ENCODE measurements at places on chromosomes 2 and 18.

DNA sequence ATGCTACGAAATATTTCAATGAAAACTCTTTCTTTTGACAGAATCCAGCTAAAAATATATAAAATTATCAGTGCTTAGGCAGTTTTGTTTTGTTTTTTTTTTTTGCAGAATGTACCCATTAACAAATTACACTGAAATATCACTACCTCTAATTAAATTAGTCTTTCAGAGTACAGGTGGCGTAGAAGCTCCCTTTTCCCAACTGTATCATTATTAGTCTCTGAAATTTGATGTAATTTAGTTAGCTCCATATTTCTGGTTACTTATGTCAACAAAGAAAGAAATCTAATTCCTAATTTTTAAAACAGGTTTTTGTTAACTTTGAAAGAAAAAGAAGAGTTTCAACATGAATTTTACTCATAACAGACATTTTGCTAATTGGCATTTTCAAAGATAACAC is 149.2 kb downstream of the CDH2 start:
- no peak overlapping the region for H3K27ac ChIP-seq
- H3K36me3 ChIP-seq, result no peaks in the 10 kb centered on the region
- no peak overlapping the region for H3K4me3 ChIP-seq
- no peak for DNase-seq
- no peaks in the 10 kb centered on the region for H3K27me3 ChIP-seq

DNA sequence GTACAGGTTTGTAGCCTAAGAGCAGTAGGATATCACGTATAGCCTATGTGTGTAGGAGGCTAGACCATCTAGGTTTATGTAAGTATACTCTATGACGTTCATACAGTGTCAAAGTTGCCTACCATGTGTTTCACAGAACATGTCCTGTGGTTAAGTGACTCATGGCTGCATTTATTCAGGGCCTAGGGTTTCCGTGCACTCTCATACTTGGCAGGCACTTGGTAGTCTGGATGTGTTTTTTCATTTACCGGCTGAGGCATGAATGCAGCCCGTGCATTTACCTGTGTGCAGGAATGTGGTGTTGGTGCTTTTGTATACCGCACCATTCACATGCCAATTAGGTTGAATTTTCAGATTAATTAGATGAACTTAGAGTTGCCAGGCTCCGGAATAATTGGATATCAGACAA is 43.4 kb downstream of the MYL12B start:
- no peaks in the 10 kb centered on the region for H3K36me3 ChIP-seq
- no peak overlapping the region for H3K27ac ChIP-seq
- H3K27me3 ChIP-seq, result peaks cover 3% of the 10 kb centered on the region
- DNase-seq, result peak; percentile 13
- H3K4me1 ChIP-seq, result peaks cover 8% of the 10 kb centered on the region

GRCh38 chr18:79580498-79581171 is 99.0 kb upstream of the CTDP1 start:
- no peak overlapping the region for H3K27ac ChIP-seq
- H3K4me3 ChIP-seq, result no peak overlapping the region
- no peaks in the 10 kb centered on the region for H3K36me3 ChIP-seq
- no peak for DNase-seq
- H3K27me3 ChIP-seq, result no peaks in the 10 kb centered on the region
- H3K4me1 ChIP-seq, result peaks cover 15% of the 10 kb centered on the region

DNA sequence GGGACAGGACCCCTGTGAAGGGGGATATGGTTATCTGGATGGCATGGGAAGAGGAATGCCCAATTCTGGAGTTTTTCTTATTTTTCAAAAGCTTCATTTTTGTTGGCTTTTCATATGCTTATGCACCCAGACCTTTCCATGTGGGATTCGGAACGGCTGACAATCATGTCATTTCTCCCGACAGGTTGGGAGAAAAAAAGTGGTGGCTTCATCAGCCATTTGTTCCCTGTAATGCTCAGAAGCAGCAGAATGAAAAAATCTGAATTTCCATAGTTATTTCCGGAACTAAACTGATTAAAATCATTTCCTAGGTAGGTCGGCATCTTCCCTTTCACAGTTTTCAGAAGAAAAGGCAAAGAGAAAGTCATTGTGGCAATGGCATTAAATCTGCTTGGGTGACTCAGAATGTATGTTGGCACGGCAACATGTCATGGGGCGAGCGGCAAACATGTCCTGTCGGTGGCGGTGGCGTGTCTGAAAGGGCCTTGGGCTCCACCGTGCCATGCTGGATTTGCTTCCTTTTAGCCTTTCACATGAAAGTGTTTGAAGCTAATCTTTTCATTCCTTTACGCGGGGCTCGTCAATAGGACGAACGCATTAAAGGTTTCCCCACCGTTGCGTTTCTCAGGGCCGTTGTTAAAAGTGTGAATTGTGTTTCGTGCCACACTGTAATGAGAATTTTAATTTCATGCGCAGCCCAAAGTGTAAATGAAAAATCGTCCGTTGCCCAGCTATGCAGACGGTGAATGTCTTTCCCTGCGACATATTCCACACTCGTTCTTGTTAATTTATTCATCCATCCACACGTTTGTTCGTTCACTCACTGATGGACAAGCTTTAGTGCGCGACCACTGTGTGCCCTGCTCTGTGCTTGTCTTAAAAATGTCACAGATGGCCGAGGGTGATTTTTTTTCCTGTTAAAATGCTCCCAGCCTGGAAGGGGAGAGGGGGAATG is 18.5 kb downstream of the ACKR3 start:
- no peak overlapping the region for H3K27ac ChIP-seq
- no peaks in the 10 kb centered on the region for H3K27me3 ChIP-seq
- no peak for DNase-seq
- H3K4me3 ChIP-seq, result no peak overlapping the region
- no peaks in the 10 kb centered on the region for H3K4me1 ChIP-seq

DNA sequence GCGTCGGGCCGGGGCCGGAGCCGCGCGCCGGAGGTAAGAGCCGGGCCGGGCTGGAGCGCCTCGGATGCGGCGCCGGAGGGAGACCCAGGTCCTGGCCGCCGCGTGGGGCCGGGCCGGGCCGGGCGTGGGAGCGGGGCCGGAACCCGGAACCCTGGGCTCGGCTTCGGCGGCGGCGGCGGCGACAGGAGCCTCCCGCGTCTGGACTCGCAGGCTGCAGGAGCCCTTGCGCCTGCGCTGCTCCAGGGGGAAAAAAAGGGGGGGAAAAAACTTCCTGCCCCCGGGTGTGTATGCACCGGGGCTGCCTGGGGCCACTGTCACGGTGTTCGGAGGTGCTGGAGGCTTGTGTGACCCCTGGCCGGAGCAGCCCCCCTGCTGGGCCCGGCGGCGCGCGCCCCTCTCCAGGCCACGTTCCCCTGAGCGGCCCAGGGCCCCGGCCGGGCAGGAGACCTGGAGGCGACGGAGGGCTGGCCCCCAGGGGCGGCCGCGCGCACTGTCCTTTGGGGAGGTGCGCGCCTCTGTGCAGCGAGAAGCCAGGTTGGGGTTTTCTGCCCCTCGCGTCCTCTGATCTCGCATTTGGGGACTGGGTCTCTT is 864 bp downstream of the KLHL29 start:
- no peak overlapping the region for H3K27ac ChIP-seq
- peaks cover 33% of the 10 kb centered on the region for H3K27me3 ChIP-seq
- H3K4me3 ChIP-seq, result peak overlapping the region; percentile 51
- no peaks in the 10 kb centered on the region for H3K36me3 ChIP-seq
- H3K4me1 ChIP-seq, result peaks cover 26% of the 10 kb centered on the region
- DNase-seq, result no peak

- no peak overlapping the region for H3K4me3 ChIP-seq
- no peak overlapping the region for H3K27ac ChIP-seq
- no peaks in the 10 kb centered on the region for H3K4me1 ChIP-seq
- H3K27me3 ChIP-seq, result peaks cover 3% of the 10 kb centered on the region
Observed at GRCh38 chr2:240371129-240372000, 64.1 kb upstream of the GPC1 start.

- no peaks in the 10 kb centered on the region for H3K36me3 ChIP-seq
- peak overlapping the region; percentile 76 for H3K4me3 ChIP-seq
- peak; percentile 18 for DNase-seq
Observed at GRCh38 chr2:106192752-106193689, 1.1 kb downstream of the UXS1 start.

GRCh38 chr2:143582046-143582747 is 453.0 kb downstream of the ARHGAP15 start:
- H3K36me3 ChIP-seq, result peaks cover 26% of the 10 kb centered on the region
- DNase-seq, result no peak
- H3K4me3 ChIP-seq, result no peak overlapping the region
- H3K27ac ChIP-seq, result no peak overlapping the region

DNA sequence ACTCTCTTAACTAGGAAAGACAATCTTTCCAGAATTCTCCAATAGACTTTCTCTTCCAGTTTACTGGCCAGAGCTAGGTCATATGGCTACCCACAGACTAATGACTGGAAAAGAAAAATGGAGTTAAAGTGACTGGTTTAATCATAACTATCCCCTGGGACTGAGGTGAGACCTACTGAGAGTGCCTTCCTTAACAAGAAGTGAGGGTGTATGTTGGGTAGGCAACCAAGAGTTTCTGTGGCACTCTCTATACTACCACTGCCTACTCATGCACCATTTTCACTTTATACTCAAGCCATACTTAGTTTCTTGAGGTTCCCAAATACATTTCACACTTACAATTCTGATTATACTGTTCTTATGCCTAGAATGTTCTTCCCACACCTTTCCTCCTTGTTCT is 6.9 kb upstream of the GFPT1 start:
- H3K4me3 ChIP-seq, result no peak overlapping the region
- no peak overlapping the region for H3K27ac ChIP-seq
- no peak for DNase-seq
- H3K4me1 ChIP-seq, result no peaks in the 10 kb centered on the region
- peaks cover 15% of the 10 kb centered on the region for H3K36me3 ChIP-seq
- H3K27me3 ChIP-seq, result no peaks in the 10 kb centered on the region

DNA sequence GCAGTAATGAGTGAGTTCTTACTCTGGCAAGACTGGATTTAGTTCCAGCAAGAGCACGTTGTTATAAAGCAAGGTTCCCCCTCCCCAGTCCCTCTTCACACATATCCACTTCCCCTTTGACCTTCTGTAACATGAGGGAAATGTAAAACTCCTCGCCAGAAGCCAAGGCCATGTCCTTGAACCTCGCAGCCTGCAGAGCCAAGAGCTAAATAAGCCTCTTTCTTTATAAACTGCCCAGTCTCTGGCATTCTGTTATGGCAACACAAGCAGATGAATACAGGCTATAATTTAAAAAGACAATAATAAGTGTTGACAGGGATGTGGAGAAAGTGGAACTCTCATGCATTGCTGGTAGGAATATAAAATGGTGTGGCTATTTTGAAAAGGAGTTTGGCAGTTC is 60.3 kb downstream of the TLK1 start:
- H3K27ac ChIP-seq, result no peak overlapping the region
- H3K4me3 ChIP-seq, result no peak overlapping the region
- H3K27me3 ChIP-seq, result no peaks in the 10 kb centered on the region

DNA sequence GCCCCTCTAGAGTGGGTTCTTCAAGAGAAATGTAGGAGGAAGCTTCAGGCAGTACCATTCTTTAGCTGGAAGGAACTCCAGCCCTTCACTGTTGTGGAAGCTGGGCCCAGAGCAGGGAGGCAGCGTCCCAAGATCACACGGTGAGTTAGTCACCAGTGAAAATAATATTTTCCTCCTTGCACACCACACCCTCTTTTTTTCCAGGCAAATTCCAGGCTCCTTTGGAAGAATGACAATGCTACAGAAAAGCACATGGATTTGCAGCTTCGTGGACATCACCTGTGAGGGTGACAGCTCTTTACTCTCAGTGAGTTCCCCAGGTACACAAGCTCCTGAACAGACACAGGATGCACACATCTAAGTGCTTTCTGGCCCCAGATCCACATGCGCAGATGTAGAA is 157.1 kb downstream of the COL6A3 start:
- H3K27me3 ChIP-seq, result no peaks in the 10 kb centered on the region
- H3K36me3 ChIP-seq, result no peaks in the 10 kb centered on the region
- H3K4me1 ChIP-seq, result no peaks in the 10 kb centered on the region
- no peak overlapping the region for H3K4me3 ChIP-seq

- H3K36me3 ChIP-seq, result no peaks in the 10 kb centered on the region
- H3K27me3 ChIP-seq, result peaks cover 5% of the 10 kb centered on the region
- no peak overlapping the region for H3K27ac ChIP-seq
- no peak for DNase-seq
- H3K4me1 ChIP-seq, result no peaks in the 10 kb centered on the region
Observed at GRCh38 chr18:58937887-58938267, 73.2 kb downstream of the ZNF532 start.

GRCh38 chr2:229575569-229576315 is 138.6 kb downstream of the DNER start:
- H3K4me1 ChIP-seq, result no peaks in the 10 kb centered on the region
- H3K27ac ChIP-seq, result no peak overlapping the region
- no peak overlapping the region for H3K4me3 ChIP-seq
- H3K27me3 ChIP-seq, result peaks cover 15% of the 10 kb centered on the region

GRCh38 chr18:46250084-46250811 is 146.1 kb downstream of the HAUS1 start:
- no peak for DNase-seq
- H3K27me3 ChIP-seq, result no peaks in the 10 kb centered on the region
- H3K36me3 ChIP-seq, result peaks cover 24% of the 10 kb centered on the region
- H3K4me3 ChIP-seq, result peak overlapping the region; percentile 46

GRCh38 chr18:40630496-40630895 is 1324.5 kb upstream of the PIK3C3 start:
- H3K4me1 ChIP-seq, result no peaks in the 10 kb centered on the region
- H3K4me3 ChIP-seq, result no peak overlapping the region
- H3K36me3 ChIP-seq, result no peaks in the 10 kb centered on the region
- no peak overlapping the region for H3K27ac ChIP-seq
- no peak for DNase-seq
- H3K27me3 ChIP-seq, result no peaks in the 10 kb centered on the region

DNA sequence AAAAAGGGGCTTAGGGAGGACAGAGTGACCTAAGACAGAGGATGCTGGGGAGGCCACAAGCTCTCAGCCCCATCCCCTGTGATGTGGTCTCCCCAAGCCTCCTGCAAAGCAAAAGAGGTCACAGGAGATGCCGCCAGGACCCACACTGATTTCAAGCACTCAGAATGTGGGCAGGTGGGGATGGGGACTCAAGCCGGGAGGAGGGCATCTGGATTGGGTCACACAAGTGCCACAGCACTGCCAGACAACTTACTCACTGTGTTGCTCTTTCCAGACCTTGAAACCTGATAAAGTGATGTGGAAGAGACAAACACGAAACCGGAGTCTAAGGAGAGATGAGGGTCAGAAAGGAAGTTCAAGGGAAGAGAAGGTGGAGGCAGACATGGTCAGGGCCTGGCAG is 95.7 kb downstream of the TTC32 start:
- no peak overlapping the region for H3K27ac ChIP-seq
- no peaks in the 10 kb centered on the region for H3K4me1 ChIP-seq
- DNase-seq, result no peak
- H3K27me3 ChIP-seq, result no peaks in the 10 kb centered on the region
- no peak overlapping the region for H3K4me3 ChIP-seq
